ENCODE measurements at places on chromosomes 2 and 18.

DNA sequence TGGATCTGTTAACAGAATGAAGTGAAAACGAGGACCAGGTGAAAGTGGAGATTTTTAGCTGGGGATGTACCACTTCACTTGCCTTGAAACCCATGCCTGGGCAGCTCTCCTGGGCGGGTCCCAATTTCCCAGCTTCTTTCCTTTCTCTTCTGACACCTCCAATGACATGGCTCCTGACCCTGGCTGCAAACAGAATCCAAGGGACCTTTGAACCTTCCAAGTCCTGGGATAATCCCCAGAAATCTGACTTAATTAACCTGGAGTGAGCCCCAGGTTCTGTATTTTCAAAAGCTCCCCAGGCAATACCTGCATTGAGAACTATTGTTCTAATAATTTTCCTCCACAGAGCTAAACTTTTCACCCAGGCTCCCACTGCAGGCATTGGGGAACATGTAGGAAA, 495.9 kb downstream of the CNTNAP5 start:
- DNase-seq = no peak

GRCh38 chr2:39289609-39290008, 45.8 kb upstream of the CDKL4 start:
- no peak for DNase-seq

GRCh38 chr2:39127973-39128372, 7.1 kb upstream of the SOS1 start:
- no peak for DNase-seq

DNA sequence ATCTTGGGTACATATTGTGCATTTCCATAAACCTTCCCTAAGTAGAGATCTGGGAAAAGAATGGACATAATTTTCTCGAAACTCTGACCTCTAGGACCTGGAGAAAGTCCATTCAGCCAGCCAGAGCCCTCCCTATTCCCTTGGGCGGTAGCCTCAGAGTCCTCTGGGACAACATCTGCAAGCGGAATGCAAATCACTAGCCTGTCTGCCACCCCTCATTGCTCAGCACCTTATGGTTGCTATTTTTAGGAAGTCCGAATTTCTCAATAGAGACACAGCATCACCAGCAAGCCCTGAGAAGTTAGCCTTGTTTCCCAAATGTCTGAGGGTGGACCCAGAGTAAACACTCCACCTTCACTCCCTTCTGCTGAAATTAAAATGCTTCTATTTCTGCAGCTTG, 17.6 kb upstream of the CD28 start:
- no peak for DNase-seq

- DNase-seq = no peak
Measured at GRCh38 chr2:154699575-154699930, 1.1 kb downstream of the KCNJ3 start.

GRCh38 chr2:188449561-188449960, 157.9 kb downstream of the GULP1 start:
- no peak for DNase-seq

- no peak for DNase-seq
Measured at GRCh38 chr2:54775710-54776109, 52.2 kb downstream of the EML6 start.
